Subcutaneous preadipocyte (primary cell): ENCODE measurements at places on chromosomes 11 and 22. TPM values are rescaled to one million over a fixed set of nuclear protein-coding genes. Genes with fewer than 3 reads are reported as not detected.

The CBLIF gene
- not detected in 2 replicates for total RNA-seq

The CALCA gene
- not detected in 2 replicates for total RNA-seq

The C11orf91 gene
- total RNA-seq = 0.20 TPM in 1 of 2 replicates, not detected in the other

The SCUBE1 gene
- total RNA-seq = not detected in 2 replicates

The SLC22A6 gene
- not detected in 2 replicates for total RNA-seq

The EFEMP2 gene
- 38.3 and 39.7 TPM in 2 replicates for total RNA-seq

The RASSF10 gene
- not detected in 2 replicates for total RNA-seq

The GUCD1 gene
- 168 and 194 TPM in 2 replicates for total RNA-seq

The ASCL2 gene
- not detected in 2 replicates for total RNA-seq

The NUCB2 gene
- total RNA-seq = 46.1 and 52.2 TPM in 2 replicates

The STX3 gene
- 17.6 and 21.7 TPM in 2 replicates for total RNA-seq

The ARHGAP8 gene
- not detected in 2 replicates for total RNA-seq
